Mesenteric fat pad (tissue), 1 donor: ENCODE measurements at places on chromosomes 16 and 17.
A peak's percentile ranks its signal among the peaks of the same experiment; 100 is the strongest.

GRCh38 chr17:16415031-16415924, at the start of gene TRPV2:
Gene TRPV2, plus strand, starts transcription at chr17:16415571. Its CDS starts 2,098 bp downstream, at chr17:16417669.
- no peak for DNase-seq

- no peak for DNase-seq
Observed at GRCh38 chr17:31533546-31534155, 142.2 kb downstream of the RAB11FIP4 start.

DNA sequence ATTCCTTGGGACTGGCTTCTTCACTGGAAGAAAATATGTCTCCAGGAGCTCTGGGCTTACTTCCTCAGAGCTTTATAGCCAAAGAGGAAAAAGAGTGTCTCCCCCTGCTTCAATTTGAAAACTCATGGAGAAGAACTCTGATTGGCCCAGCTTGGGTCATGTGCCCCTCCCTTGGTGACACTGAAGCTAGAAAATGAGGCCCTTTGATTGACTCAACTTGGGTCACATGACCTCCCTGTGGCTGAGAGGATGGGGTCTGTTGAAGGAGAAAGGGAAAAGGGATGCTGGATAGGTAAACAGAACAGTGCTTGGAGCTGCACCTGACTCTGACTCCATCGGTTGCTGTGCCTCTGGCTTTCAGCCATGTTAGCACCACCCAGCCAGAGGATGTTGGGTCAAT, 70.6 kb upstream of the KSR1 start:
- DNase-seq: peak; percentile 47

DNA sequence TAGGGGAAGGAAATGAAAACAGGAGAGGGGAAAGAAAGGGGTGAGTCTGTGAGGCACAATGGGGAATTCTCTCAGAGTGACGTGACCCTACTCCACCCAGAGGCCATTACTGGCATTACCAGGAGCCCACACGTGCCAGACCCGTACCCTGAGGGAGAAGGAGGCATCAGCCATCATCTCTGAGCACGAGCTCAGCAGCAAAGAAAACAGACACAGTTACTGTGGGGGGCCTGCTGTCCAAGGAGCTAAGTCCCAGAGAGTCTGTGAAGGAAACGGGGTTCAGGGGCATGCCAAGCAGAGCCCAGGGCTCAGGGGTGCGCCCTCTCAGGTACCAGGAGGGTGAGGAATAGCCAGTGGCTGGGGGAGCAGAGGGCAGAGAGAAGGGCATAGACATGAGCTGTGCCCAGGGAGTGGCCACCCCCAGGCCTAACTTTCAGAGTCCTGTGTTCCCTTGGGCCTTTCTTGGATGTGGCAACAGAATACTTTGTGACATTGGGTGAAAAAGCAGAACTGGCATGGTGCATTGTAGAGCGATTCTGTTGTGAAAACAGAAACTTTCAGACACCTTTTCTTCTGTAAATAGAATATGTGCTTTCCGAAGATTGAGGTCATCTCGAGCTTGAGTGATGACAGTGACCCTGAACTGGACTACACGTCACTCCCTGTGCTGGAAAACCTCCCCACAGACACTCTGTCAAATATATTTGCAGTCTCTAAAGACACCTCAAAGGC, 11.3 kb downstream of the TAF1C start:
- DNase-seq: no peak
